ENCODE measurements at places on chromosomes 6 and 20. TPM values are rescaled to one million over a fixed set of nuclear protein-coding genes. Genes with fewer than 3 reads are reported as not detected.

KCNQ2 gene
- not detected for total RNA-seq

BTNL2 gene
- total RNA-seq = not detected

GNAS-AS1 gene
- total RNA-seq = 0.96 TPM

HIVEP1 gene
- 26.1 TPM for total RNA-seq

ARMC12 gene
- not detected for total RNA-seq

VGLL2 gene
- not detected for total RNA-seq

MATN4 gene
- total RNA-seq = 0.13 TPM

MOXD1 gene
- total RNA-seq = not detected

VSX1 gene
- not detected for total RNA-seq

SPATA25 gene
- 0.73 TPM for total RNA-seq

RSPH4A gene
- total RNA-seq = 0.43 TPM

RSPO4 gene
- not detected for total RNA-seq

AK9 gene
- total RNA-seq = 2.5 TPM

NOTCH4 gene
- 0.43 TPM for total RNA-seq

SLC22A7 gene
- total RNA-seq = not detected

MOG gene
- total RNA-seq = not detected

MAP7 gene
- total RNA-seq = 1.3 TPM

SLC17A2 gene
- not detected for total RNA-seq

TCP11 gene
- not detected for total RNA-seq

STMND1 gene
- not detected for total RNA-seq

EDEM2 gene
- 16.7 TPM for total RNA-seq

FYN gene
- total RNA-seq = 481 TPM

FAM83C gene
- total RNA-seq = not detected

DST gene
- total RNA-seq = 2.3 TPM

OR2H1 gene
- total RNA-seq = not detected

TNNC2 gene
- not detected for total RNA-seq

CAGE1 gene
- 0.13 TPM for total RNA-seq

OOEP gene
- not detected for total RNA-seq

CLPSL2 gene
- total RNA-seq = not detected

COL12A1 gene
- 0.40 TPM for total RNA-seq

HMGCLL1 gene
- not detected for total RNA-seq

Measured in activated T-cell treated with anti-CD3 and anti-CD28 coated beads, Interleukin-2, amount 50 U/mL, for 4 hours (primary cell).